ENCODE measurements at places on chromosomes 6 and 20. TPM values are rescaled to one million over a fixed set of nuclear protein-coding genes. Genes with fewer than 3 reads are reported as not detected.

GRCh38 chr20:62030834-62031434 is 34.7 kb downstream of the TAF4 start:
- no peak for DNase-seq

GRCh38 chr6:72954716-72955115 is 270.6 kb downstream of the KHDC1L start:
- peak; percentile 63 for DNase-seq

GRCh38 chr20:63619505-63619904 is 7.4 kb downstream of the GMEB2 start:
- DNase-seq, result no peak

DNA sequence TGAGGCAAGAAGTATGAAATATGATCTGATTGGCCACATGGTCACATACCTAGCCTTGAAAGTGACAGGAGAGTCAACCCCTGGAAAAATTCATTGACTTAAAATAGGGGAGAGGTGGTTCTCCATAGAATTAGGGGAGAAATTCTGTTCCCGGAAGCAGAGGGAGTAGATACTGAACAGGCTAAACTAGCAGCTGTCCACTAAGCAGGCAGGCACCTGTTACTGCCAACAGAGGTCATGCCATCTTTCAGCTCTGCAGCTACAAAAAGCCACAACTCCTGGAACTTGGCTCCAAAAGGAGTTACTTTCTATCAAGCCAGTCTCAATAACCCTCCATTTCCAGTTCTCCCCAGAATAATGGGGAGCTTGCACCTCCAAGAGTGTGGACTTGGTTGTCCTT is 352.5 kb downstream of the MAFB start:
- no peak for DNase-seq

DNA sequence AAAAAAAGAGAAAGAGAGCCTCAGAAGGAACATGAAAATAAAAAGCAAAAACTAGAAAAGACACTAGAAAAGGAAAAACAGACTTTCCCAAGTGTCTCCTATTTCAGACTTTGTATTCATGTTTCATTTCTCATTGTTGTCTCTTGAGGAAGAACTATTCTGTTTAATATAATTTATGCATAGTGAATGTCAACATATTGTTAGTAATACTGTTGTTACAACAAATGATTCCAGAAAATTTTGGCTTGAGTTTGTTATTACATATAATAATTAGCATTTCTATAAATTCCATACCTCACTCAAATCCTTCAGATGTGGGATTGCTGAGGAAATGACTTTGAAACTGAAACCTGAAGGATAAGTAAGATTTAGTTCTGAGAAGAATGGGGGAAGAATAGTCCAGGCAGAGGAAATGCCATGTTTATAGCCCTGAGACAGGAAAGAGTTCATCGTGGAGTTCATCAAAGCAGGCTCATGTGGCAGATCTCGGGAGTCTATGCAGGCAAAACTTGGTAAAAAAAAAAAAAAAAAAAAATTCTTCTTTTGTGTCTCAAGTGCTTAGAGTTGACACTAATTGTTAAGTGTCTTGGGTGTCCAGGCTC is 53.1 kb upstream of the EIF2S2 start:
- DNase-seq, result peak; percentile 76

DNA sequence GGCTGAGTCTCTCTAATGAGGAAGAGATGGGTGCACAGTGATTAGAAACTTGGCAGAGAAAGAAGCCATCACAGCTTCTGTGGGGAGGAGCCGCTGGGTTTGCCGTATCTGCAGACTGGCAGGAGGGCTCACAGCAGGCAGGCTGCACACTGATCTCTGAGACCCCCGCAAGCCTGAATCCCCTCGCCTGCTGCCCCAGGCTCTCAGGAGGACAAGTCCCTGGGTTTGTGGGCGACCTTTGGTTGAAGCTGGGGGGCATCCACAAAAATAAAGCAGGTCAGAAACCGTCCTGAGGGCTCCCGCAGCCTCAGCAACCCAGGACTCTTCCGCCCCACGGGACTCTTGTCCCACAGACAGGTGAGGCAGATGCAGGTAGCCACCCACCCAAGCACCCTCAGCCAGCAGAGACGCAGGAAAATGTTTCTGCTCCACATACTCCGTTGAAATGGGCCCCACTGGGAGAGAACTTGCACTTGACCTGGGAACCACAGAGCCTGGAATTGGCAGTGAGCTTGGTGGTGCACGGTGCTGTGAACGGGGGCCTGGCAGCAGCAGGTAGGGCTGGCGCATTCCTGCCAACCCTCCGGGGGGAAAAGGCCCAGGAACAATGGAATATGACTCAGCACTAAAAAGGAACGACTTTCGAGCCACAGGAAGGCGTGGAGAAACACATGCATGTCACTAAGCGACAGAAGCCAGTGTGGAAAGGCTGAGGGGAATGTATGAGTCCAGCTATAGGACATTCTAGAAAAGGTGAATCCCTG is 89.9 kb downstream of the YTHDF1 start:
- DNase-seq, result no peak

DNA sequence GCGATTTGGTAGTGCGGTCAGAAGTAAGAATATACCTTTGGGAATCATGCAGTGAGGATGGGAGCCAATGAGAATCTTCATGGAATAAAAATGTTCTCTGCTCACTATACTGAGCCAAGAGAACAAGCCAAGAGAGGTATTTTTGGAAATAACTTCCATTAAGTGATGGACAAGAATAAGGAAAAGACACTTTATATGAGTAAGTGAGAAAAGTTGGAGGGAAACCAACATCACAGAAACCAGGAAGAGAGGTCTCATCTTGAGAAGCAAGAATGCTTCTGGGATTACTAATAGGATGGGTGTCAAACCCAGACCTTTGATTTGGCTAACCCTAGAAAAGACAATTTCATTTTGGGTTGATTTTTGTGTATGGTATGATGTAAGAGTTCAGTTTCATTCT is 181.2 kb upstream of the JAG1 start:
- DNase-seq, result no peak

DNA sequence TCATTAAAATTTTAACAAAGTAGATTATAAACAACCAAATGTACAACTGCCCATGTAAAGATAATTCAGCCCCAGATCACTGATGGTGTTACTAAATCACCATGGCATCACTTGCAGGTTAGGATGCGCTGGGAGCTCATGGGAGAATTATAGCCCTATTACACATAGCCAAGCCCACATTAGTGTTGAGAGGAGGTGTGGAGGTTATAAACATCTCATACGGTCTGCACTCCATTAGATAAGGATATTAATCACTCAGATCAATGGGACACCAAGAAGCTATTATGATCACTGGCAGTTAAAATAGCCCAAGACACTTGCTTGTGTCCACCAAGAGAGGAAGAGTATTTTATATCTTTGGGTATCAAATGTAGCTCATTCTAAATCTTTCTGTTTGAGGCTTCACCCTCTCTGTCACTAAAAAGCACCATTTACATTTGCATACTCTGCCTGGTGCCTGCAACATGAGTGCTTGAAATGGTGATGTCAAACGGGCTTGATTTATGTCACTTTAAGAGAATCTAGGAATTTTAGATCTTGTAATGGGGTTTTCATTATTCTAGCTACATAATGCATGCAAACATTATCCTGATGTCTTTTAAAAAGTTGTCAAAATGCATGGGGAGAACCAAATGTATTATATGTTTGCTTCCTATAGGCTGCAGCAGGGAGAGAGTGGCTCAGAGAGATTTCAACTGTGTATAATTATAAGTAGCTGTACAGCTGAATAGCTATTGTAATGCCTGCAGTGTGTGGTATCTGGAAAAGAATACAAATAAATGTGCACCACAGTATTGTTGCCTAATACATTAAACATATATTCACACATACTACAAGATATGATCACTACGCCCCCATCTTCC is 654.1 kb upstream of the MARCKS start:
- no peak for DNase-seq

DNA sequence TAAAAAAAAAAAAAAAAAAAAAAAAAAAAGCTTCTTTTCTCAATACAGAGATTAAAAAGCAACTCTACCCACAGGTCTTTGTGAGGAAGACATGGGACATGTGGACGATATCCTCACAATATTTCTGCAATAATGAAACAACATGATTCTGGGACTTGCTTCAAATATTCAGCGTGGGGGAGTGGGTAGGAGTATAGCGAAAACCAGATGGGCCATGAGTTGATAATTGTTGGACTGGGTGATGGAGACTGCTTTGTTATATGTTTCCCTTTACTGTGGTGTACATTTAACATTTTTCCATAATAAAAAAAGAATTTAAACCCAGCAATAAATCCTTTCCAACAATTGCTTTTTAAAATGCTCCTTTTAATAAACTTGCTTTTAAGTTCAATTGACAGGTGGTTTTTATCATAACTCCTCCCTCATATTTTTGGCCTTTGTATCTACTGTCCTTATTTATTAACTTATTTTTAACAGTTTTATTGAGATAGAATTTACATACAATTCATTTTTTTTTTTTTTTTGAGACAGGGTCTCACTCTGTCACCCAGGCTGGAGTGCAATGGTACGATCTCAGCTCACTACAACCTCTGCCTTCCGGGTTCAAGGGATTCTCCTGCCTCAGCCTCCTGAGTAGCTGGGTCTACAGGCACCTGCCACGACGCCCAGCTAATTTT is 40.4 kb upstream of the ARFGEF2 start:
- DNase-seq, result no peak

Gene SNAP25
- polyA plus RNA-seq, result 1.4 TPM

Gene HSPA1A
- polyA plus RNA-seq, result 209 TPM

Gene CYP24A1
- 15.4 TPM for polyA plus RNA-seq

Gene BPIFB1
- polyA plus RNA-seq, result not detected

Gene ADAM33
- 4.1 TPM for polyA plus RNA-seq

Gene ERVFRD-1
- 0.24 TPM for polyA plus RNA-seq
